ENCODE measurements at places on chromosomes 1 and 21.

DNA sequence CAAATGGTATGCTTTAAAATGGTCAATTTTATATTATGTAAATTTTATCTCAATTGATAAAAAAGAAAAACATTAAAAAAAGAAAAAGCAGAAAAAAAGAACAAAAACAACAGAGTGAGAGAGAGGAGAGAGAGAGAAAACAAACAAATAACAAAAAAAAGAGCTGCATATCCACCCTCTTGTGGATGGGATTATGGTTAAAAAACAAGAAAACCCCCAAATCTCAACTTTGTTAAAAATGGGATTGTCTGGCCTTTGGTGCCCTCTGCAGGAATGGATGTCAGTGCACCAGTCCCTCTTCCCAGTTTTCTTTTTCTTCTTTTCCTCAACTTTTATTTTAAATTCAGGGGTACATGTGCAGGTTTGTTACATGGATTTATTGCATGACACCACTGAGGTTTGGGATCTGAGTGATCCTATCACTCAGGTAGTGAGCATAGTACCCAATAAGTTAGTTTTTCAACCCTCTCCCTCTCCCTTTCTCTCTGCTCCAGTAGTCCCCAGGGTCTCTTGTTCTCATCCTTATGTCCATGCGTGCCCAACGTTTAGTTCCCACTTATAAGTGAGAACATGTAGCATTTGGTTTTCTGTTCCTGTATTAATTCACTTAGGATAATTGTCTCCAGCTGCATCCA lies 28.1 kb downstream of the RNF187 start:
- DNase-seq: peak; percentile 3

GRCh38 chr21:45018131-45019075 lies 56.0 kb upstream of the ADARB1 start:
- DNase-seq: peak; percentile 12

GRCh38 chr1:115134231-115134630 lies 44.9 kb upstream of the TSPAN2 start:
- DNase-seq: no peak

- no peak for DNase-seq
Observed at GRCh38 chr1:93638981-93639380, 42.7 kb downstream of the BCAR3 start.

Data from stimulated activated naive CD4-positive, alpha-beta T cell treated with Interleukin-2 at 50 U/mL for 16 hours (primary cell).